Activated naive CD8-positive, alpha-beta T cell treated with anti-CD3 and anti-CD28 coated beads, Interleukin-2, amount 50 U/mL, for 24 hours (primary cell): ENCODE measurements at places on chromosomes 4 and X.

GRCh38 chr4:184310881-184311709 lies 93.4 kb upstream of the ENPP6 start:
- no peak for DNase-seq

GRCh38 chrX:130829526-130830515 lies 73.2 kb downstream of the ENOX2 start:
- DNase-seq, result no peak

- DNase-seq, result no peak
These were observed 252.3 kb downstream of the NLGN4X start for GRCh38 chrX:5976332-5976731.

- no peak for DNase-seq
These were observed 100.0 kb downstream of the SLC2A9 start for GRCh38 chr4:9921326-9921725.
